Thymus (tissue), 14 donors: ENCODE measurements at places on chromosomes 2 and 18. TPM values are rescaled to one million over a fixed set of nuclear protein-coding genes. Genes with fewer than 3 reads are reported as not detected.

IL36B gene
- polyA plus RNA-seq = 0.11 TPM

CD207 gene
- polyA plus RNA-seq = 2.6 TPM

ZNF521 gene
- polyA plus RNA-seq = 3.7 TPM

CDKL4 gene
- 0.43 TPM for polyA plus RNA-seq

GAD1 gene
- polyA plus RNA-seq = 4.2 TPM

CRYGD gene
- 0.27 TPM for polyA plus RNA-seq
